ENCODE measurements at places on chromosomes 16 and 17.

DNA sequence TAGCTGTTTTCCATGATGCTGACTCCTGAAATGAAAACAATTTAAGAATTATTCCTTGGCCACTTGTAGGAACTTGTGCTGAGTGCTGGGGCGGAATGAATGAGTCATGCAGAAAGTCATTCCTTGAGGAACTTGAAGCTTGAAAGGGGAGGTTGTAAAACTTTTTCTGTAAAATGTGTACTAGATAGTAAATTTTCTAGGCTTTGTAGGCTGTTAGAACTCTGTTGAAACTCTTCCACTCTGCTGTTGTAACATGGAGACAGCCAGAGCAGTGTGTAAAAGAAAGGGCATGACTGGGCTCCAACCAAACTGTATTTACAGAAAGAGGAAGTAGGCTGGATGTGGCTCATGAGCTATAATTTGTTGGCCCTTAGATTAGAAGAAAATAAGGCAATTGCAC lies 46.1 kb downstream of the ABCA8 start:
- no peak for DNase-seq

GRCh38 chr17:35548978-35549377 lies 11.5 kb upstream of the SLFN12L start:
- no peak for DNase-seq

- no peak for DNase-seq
Measured at GRCh38 chr17:55161935-55162555, 102.7 kb upstream of the HLF start.

DNA sequence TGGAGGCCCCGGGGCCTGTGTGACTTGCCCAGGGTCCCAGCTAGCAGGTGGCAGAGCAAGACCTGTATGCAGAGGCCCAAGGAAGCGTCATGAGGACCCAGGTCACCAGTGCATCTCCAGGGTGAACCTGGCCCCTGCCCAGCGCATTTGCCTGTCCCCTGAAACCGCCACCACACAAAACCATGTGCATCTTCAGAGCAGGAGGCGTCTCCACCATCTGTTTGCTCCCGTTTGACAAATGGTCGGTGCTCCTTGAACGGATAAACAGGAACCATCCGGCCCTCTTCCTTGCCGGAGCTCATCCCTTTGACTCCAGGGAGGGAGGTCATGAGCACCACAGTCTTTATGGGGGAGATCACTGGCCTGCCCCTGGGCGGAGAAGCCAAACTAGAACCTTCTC lies 62.5 kb downstream of the JPH3 start:
- no peak for DNase-seq

GRCh38 chr17:78883533-78884131 lies 19.4 kb downstream of the CEP295NL start:
- no peak for DNase-seq

DNA sequence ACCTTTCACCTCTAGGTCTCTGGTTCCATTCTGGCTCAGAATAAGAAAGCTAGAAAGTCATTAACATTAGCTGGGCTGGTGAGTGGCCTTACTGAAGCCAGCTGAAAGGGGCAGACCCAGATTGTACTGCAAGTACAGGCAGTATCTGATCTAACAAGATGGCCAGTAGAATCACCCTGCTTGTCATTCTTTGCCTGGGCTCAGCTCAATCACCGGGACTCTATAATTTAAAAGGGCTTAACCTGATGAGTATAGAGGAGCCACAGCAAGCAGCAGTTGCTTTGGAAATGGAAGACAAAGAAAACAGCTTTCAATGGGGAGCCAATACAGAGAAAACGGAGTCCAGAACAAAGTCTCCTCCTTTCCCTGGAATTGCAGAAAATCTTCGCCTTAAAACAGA lies 13.6 kb downstream of the CDH8 start:
- DNase-seq: no peak

GRCh38 chr16:67917852-67918236 lies 13.8 kb downstream of the CTRL start:
- no peak for DNase-seq
